Immature natural killer cell (primary cell): ENCODE measurements at places on chromosomes 4 and X.

DNA sequence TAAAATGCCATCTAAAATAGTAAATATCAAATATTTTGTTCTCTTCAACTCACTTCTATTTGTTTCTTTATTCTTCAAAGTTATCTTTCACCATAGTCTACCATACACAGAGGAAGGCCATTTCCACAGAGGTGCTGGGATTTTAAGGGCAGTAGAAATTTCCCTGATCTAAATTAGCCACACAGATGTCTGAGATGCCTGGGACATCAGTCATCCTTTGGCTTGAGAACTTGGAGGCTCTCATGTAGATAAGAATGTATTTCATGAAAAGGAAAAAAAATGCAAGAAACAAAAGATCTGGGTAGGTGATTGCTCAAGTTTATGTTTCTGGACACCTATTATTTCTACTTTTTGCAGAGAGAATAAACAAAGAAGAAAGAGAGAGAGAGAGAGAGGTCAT lies 1008.2 kb downstream of the NLGN4X start:
- no peak for DNase-seq

GRCh38 chrX:24870143-24870542 lies 145.6 kb downstream of the ARX start:
- DNase-seq, result no peak

DNA sequence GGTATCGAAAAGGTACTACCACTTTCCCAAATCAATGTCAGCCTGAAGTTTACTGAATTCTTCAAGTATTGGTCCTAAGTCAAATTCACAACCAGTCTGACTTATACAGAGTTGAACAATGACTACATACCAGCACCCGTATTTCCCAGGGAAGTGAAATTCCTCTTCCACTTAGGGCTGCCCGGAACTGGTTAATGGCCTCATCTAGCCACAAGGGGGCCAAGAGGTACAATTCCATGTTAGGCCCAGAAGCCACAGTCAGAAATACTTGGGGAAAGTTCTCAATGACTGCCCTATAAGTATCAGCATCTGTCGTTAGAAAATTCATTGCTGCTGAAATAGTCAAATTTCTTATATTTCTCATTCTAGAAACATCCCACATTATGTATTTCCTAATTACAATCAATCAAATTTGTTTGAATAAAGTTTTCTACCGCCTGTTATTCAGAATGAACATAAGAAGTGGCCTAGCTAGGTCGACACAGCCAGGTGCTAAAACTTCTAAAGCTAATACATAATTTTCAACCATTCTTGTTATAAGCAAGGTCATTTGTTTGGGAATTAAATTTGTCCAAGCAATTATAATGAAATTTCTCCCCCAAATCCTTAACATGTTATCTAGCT lies 5.6 kb upstream of the PCDH7 start:
- DNase-seq, result no peak

DNA sequence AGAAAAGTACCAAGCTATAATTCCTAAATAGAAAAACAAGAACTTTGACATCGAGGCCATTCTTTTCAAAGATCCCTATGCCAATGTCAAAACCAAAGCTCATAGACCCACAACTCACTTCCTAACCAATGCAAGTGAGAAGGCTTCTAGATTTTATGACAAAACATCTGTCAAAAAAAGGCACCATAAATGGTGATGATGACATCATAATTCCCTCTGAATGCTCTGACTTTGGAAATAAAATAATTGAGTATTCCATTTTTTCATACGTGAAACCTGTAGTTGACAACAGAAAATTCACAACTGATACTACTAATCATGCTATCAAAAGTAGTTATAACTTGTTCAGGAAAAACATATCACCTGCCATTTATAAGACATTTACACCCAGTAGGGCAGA lies 8.7 kb upstream of the CABS1 start:
- DNase-seq, result no peak

GRCh38 chr4:23500894-23501449 lies 388.9 kb downstream of the PPARGC1A start:
- no peak for DNase-seq

GRCh38 chr4:4645743-4646142 lies 103.9 kb upstream of the STX18 start:
- DNase-seq, result no peak

DNA sequence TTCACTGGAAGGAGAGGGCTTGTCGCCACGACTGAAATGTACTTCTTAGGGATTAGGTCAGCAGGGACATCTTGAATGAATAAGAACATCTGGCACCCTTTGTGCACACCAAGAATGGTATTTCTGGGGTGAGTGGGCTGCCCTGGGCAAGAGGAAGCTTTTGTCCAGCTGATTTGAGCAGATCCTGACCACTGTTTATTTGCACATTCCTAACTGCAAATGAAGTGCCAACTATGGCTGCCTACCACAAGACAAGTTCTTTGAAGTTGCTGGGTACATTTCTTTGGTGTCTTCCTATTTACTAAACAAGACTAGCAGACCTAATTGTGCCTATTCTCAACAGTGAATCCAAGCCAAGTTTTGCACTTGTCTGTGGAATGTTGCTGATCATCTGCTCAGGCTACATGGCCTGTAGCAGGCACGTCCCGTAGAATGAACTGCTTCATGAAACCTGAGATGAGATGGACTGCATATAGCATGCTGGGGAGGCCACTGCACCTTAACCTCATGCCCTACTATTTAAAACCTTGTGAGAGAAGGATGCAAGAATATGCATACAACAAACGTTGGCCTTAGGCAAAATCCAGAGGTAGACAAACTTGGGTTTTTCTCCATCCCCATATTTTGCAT lies 45.0 kb downstream of the PIR start:
- no peak for DNase-seq

DNA sequence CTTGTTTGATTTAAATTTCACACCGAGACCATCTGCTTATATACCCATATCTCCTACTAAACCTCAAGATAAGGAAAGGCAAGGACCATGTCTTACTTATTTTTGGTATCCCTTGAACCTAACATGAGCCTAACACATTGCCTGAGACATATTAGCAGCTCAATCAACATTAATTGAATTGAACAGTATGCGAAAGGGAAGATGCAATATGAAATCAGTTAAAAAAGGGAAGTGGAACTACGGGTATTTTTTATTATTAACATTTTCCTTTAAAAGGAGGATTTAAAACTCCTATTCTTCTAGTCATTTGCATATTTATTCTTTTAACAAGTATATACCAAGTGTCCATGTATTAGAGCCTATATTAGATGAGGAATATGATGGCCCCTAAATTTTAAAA lies 197.0 kb downstream of the CAMK2D start:
- no peak for DNase-seq

GRCh38 chr4:147311956-147312355 lies 168.9 kb upstream of the EDNRA start:
- DNase-seq, result no peak

GRCh38 chrX:139642241-139642927 lies 65.6 kb downstream of the MCF2 start:
- DNase-seq, result no peak

- DNase-seq, result no peak
Measured at GRCh38 chr4:151983854-151984253, 223.0 kb upstream of the GATB start.

DNA sequence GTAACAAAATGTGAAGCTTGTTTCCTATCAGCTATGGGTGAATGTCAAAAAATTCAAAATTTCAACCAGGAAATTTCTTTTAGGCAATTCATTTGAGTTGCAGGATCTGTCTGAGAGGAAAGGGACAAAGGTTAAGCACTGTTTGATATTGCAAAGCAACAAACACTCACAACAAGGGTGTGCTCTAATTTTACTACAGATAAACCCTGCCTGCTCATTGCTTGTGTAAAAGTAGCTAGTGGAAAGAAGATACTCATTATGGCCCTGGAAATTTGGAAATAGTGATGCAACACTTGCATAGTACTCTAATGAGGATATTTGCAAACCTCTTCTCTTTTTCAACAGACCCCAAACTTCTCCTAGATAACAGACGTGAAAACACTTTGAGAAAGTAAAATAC lies 27.1 kb downstream of the FAM47E start:
- no peak for DNase-seq

DNA sequence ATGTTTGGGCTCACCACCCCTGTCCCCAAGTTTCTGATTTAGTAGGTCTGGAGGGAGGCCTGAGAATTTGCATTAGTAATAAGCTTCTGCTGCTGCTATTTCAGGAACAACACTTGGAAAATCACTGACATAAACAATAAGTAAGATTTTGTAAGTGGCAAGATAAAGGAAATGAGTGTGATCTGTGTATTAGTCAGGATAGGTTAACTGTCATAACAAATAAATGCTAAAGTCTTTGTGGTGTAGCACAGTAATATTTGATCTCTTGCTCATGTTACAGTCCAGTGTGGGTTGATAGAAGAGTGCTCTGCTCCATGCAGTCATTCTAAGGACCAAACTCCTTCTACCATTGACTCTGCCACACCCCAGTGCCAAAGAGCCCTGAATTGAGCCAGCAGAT lies 67.0 kb downstream of the NHS start:
- no peak for DNase-seq

DNA sequence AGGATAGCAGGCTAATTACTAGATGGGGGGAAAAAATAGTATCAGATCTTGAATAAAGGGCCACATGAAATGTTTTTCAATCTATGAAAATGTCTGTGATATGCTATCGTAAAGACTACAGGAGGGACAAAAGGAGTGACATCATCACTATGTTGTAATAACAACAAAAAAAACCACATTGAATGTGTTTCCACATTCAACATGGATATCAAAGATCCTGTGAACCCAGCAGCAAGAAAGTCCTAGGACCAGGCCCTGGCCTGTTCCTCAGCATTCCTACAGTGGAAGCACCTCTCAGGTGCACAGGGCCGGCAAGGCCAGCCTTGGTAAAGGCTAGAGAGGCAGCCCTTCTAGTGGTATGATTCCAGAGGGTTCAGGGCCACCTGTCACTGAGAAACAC lies 118.3 kb downstream of the RELL1 start:
- DNase-seq, result no peak

GRCh38 chr4:19216476-19216875 lies 1035.2 kb upstream of the SLIT2 start:
- DNase-seq, result no peak

- no peak for DNase-seq
Measured at GRCh38 chrX:111168314-111168713, 72.3 kb downstream of the PAK3 start.

- DNase-seq, result no peak
Measured at GRCh38 chr4:17809667-17810066, 890 bp downstream of the DCAF16 start.

- DNase-seq, result no peak
Measured at GRCh38 chrX:10582215-10582733, 38.1 kb downstream of the MID1 start.

- peak; percentile 0 for DNase-seq
Measured at GRCh38 chrX:57286507-57287251, at the start of gene FAAH2. Gene FAAH2, plus strand, starts transcription at chrX:57286706. Its CDS starts 120 bp downstream, at chrX:57286826.

DNA sequence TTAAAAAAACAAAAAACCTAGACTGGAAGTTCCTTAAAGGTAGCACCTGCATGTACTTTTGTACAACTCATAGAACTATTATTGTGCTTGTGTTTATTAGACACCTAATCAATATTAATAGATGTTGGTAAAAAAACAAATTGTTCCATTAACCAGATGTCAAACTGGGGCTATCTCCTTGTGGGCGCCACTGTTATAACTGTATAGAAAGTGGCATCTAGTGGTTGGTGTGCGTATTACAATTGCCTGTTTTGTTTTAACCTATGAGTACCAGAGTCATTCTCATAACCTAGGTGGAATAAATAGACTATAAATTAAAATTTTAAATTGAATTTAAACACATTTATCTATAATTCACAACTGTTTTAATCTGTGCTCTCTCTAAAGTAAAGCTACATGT lies 97.4 kb downstream of the COL4A5 start:
- no peak for DNase-seq

GRCh38 chr4:123217664-123218063 lies 178.9 kb upstream of the SPRY1 start:
- DNase-seq, result no peak

DNA sequence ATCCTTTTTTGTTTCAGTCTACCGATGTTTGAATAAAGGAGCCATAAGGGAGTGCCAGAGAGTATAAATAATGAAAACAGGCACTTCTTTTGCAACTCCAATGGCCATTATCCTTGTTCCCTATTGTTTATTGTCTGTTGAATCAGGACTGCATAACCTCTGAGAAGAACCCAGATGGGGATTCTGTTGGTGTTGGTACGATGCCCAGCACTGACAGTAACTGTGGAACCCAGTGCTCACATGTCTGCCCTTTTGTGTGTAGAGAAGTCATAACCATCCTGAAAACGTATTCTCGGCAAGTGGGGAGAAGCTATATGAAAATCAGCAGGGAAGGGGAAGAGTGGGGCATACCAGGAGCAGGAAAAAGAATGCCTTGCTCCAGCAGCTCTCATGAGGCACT lies 195.1 kb upstream of the EDNRA start:
- no peak for DNase-seq

- no peak for DNase-seq
Measured at GRCh38 chrX:85052205-85052604, 48.5 kb downstream of the APOOL start.

DNA sequence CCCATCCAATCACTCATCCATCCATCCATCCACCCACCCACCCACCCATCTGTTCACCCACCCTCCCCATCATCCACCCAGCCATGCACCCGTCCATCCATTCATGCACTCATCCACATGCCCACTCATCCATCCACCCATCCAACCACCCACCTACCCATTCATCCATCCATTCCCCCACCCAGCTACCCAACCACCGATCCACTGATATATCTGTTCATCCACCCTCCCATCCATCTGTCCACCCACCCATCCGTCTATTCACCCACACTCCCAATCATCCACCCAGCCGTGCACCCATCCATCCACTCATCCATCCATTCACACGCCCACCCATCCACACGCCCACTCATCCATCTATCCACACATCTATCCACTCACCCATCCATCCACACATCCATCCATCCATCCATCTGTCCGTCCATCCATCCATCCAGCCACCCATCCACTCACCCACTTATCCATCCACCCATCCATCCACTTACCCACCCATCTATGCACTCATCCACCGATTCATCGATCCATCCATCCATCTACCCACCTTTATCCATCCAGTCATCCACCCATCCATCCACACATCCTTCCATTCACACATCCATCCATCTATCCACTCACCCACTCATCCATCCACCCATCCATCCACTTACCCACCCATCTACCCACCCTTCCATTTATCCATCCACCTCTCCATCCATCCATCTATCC lies 28.4 kb downstream of the ASMTL start:
- DNase-seq, result no peak

- DNase-seq, result no peak
Measured at GRCh38 chr4:5460106-5460801, 248.1 kb downstream of the EVC2 start.

DNA sequence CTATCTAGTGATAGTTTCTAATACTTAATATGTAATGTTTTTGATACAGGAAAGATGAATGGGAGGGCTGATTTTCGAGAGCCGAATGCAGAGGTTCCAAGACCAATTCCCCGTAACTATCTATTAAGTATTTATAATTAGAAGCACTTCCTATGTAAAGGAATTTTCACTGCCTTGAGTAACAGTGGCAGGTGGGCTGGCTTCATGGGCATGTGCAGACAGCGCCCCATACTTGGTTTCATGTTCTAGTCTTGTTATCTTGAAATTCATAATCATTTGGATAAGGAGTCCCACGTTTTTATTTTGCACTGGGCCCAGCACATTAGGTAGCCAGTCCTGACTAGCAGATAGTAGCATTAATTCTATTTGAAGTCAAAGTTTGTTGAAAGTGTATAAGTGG lies 1.7 kb downstream of the OCIAD1 start:
- DNase-seq, result no peak

- no peak for DNase-seq
Measured at GRCh38 chr4:66929748-66930147, 615.6 kb downstream of the CENPC start.
